ENCODE measurements at places on chromosomes 16 and 17.

GRCh38 chr17:45791935-45792334 is 7.8 kb downstream of the CRHR1 start:
- no peak for DNase-seq

DNA sequence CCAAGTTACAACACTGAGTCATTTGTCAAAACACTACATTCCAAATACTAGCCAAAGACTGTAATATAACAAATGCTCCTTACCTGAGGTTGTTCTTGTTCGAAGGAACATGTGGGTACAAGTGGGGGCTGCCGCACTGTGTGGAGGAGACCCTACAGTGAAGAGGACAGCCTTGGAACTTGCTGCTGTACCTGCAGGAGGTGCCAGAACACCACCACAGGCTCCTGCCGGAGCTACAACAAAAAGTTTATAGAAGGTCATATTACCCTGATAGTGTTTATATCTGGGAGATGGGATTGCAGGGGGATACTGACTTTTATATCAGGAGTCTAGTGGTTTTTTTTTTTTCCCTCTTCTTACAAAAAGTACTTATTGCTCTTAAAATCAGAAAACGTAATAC is 37.8 kb upstream of the ALDH3A1 start:
- DNase-seq, result no peak

GRCh38 chr16:61415126-61415525 is 621.1 kb downstream of the CDH8 start:
- no peak for DNase-seq

DNA sequence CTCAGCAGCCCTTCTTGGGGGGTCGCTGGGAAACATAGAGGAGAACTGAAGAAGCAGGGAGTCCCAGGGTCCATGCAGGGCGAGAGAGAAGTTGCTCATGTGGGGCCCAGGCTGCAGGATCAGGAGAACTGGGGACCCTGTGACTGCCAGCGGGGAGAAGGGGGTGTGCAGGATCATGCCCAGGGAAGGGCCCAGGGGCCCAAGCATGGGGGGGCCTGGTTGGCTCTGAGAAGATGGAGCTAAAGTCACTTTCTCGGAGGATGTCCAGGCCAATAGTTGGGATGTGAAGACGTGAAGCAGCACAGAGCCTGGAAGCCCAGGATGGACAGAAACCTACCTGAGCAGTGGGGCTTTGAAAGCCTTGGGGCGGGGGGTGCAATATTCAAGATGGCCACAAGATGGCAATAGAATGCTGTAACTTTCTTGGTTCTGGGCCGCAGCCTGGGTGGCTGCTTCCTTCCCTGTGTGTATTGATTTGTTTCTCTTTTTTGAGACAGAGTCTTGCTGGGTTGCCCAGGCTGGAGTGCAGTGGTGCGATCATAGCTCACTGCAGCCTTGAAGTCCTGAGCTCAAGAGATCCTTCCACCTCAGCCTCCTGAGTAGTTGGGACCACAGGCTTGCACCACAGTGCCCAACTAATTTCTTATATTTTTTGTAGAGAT is 3.4 kb downstream of the STH start:
- DNase-seq, result peak; percentile 52

DNA sequence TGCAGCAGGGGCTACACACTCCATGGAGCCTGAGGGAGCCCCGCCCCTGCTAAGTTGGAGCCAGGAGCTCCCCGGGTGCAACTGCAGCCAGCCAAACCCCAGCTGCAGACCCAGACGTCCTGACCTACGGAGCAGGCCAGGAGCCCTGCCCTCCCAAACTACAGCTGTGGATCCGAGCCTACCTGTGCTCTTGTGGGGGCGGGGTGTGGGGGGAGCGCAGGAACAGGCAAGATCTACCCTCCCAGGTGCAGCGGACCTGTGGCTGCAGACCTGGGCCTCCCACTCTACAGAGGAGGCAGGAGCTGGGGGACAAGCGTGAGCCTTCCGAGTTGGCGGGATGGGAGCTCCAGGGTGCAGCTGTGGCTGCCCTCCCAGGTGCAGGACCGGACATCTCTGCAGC is 29.7 kb upstream of the MYLK3 start:
- no peak for DNase-seq

DNA sequence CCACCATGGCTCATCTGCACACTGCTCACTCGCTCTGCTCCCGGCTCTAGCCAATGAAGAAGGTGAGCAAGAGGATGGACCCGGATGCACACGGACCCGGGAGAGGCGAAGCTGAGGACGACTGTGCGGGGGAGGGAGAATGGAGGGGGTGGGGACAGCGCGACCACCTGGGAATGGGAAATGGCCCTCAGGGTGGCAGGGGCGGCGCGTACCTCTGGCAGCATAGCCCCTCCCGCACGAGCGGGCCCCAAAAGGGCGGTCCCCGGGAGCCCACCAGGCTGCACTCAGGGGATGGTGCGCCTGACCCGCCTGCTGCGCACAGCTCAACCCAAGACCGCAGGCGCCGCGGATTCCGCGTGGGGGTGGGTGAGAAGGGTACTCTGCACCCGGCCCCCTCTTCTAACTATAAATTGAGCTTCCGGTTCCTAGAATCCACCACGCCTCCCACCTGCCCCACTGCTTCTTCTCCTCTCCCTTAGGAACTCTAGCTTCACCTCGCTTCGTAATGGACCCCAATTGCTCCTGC is 6.1 kb downstream of the MT1H start:
- no peak for DNase-seq
